H7 (cell line): ENCODE measurements at places on chromosomes 13 and 19. TPM values are rescaled to one million over a fixed set of nuclear protein-coding genes. Genes with fewer than 3 reads are reported as not detected.

GRCh38 chr19:12695997-12696365, 450 bp downstream of the FBXW9 start:
- DNase-seq = no peak

DNA sequence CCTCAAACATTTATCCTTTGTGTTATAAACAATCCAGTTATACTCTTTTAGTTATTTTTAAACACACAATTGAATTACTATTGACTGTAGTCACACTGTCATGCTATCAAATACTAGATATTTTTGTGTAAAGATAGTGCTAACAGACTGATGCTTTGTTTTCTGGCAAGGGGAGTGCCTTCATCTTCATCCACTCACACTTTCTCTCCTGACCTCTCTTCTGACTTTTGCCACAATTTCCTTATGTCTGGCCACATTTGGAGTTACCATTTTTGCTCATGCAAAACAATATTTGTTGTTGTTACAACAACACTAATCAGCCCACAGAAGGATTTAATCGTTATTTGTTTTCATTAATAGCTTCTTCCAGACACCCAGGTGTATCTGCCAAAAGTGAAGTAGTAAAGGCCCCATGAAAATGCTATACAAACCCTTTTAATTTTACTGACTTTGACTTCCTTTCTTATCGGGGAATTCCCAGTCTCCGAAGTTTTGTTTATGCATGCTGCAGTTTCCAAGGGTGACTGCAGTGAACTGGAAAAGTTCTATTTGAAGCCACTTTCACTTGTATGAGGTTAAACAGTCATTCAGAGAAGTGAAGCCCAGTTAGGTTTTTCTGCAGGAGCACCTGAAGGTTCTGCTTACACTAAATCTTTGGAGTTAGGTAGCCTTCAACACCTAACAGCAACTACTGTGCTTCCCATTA, 66.1 kb upstream of the FRY start:
- DNase-seq = no peak

DNA sequence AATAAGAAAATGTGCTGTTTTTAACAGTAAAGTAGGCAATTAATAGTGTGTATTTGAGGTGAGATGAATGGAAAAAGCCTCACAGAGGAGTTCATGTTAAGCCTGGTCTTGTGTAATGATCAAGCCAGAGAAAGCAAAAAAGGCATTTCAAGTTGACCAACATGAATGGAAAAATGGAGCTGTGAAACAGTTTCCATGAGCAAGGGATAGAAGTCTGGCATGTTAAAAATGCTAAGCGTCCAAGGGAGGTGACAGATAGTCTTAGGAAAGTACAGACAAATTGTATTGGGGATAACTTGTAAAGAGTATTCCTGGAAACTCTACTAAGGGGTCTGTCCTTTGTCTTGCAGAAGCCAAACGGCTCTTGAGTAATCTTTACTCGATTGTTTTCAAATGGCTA, 506.8 kb upstream of the ATXN8OS start:
- DNase-seq = no peak

GRCh38 chr13:49985129-49985528, 11.7 kb upstream of the TRIM13 start:
- DNase-seq = no peak

- DNase-seq = no peak
Measured at GRCh38 chr13:48626726-48627451, 26.8 kb upstream of the CYSLTR2 start.

DNA sequence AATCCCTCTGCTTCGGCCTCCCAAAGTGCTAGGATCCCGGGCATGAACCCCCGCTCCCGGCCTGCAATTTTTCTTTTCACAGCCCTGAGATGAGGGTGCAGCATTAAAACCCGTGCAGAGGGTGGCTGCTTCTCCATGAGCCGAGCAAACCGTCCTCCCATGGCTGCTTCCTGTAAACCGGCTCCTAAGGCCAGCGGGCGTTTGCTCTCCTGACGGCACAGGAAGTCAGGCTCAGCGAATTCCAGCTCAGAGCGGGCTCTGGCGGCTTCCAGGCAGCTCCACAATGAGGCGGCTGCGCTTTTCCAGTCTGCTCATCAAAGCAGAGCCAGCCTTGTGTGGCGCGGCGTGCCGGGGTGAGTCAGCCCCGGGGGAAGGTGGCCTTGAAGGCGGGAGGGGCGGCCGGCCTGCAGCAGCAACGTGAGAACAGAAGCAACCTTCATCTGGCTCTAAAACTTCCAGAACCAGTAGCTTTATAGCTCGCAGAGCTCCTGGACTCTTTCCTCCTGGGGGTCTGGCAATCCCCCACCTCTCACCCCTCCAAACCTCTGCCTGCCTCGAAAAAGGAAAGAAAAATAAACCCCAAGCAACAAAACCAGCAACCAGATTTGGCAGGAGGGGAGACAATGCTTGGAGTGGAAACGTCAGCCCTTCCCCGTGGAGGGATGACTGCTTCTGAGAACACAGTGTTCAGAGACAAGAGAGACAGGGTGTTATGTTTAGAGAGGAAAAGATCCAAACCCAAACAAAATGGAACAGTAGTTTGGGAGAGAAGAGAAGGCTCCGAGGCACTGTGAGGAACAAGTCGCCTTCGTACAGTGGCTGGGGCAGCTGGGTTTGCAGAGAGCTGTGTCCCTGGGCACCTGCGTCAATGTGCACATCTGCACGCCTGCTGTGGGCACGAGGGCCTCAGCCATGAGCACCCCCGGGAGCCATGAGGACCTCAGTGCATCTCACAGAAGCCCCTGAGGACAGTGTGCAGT, 67.8 kb downstream of the GADD45B start:
- DNase-seq = peak; percentile 88

DNA sequence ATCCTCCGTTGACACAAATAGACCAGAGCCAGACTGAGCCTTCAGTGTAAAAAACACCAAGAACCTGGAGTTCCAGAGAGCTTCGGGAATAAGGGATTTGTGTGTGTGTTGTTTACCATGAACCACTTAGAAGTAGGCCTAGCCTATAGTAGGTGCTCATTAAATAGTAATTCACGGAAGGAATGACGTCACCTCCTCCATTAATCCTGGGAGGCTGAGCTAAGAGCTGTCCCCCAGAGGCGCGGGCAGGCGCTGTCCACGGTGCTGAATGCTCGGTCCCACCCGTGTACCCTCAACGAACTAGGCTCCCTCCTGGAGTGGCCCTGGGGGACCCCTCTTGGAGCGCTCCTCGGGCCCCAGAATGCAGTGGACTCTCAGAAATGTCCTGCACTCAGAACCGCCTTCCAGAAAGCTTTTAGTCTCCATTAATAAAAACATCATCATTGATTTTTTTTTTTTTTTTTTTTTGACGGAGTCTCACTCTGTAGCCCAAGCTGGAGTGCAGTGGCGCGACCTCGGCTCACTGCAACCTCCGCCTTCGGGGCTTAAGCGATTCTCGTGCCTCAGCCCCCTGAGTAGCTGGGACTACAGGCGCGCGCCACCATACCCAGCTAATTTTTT, 6.5 kb downstream of the UNC13A start:
- DNase-seq = peak; percentile 92

The HMGB1 gene
- total RNA-seq = 507 and 508 TPM in 2 replicates

The NOVA2 gene
- total RNA-seq = 0.11 and 0.35 TPM in 2 replicates

DNA sequence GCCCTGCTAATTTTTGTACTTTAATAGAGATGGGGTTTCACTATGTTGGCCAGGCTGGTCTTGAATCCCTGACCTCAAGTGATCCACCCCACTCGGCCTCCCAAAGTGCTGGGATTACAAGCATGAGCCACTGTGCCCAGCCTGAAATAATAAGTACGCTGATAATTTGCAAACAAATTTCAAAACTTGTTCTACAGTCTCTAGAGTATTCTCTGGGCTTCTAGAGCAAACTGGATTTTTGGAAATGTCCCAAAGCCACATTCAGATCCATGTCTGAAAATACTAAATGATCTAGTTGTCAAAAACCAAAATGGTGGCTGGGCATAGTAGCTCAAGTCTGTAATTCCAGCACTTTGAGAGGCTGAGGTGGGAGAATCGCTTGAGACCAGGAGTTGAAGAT, 39.9 kb upstream of the PSPC1 start:
- no peak for DNase-seq

GRCh38 chr19:1671716-1672037, 19.3 kb upstream of the TCF3 start:
- no peak for DNase-seq

DNA sequence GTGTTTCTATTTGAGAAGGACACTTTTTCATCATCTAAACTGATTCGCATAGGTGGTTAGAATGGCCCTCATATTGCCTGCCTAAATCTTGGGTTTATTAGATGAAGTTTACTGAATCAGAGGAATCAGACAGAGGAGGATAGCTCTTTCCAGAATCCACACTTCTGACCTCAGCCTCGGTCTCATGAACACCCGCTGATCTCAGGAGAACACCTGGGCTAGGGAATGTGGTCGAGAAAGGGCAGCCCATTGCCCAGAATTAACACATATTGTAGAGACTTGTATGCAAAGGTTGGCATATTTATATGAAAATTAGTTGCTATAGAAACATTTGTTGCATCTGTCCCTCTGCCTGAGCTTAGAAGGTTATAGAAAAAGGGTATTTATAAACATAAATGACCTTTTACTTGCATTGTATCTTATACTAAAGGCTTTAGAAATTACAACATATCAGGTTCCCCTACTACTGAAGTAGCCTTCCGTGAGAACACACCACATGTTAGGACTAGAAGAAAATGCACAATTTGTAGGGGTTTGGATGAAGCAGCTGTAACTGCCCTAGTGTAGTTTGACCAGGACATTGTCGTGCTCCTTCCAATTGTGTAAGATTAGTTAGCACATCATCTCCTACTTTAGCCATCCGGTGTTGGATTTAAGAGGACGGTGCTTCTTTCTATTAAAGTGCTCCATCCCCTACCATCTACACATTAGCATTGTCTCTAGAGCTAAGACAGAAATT, 103.8 kb downstream of the TNFRSF19 start:
- peak; percentile 20 for DNase-seq

DNA sequence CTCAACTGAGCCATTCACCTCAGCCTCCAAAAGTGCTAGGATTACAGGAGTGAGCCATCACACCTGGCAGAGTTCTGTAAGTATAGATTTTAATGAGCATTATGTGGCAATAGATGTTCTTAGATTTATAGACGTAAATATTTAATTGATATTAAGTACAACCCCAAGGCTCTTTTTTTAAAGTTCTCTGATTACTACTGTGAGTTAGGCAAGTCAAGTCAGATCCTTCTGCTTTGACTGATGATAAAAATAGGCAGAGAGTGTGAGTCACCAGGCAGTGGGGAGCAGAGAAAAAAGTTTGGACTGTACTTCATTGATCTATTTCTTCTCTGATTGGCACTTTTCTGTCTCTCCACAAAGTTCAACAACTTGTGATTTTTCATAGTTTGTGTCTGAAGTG, 1379.9 kb downstream of the UQCRFS1 start:
- DNase-seq = no peak

- DNase-seq = no peak
Measured at GRCh38 chr13:51282322-51282721, 57.2 kb upstream of the SERPINE3 start.

The CDX2 gene
- 0.04 TPM in 1 of 2 replicates, not detected in the other for total RNA-seq

- DNase-seq = no peak
Measured at GRCh38 chr19:11044431-11044830, 44.8 kb upstream of the LDLR start.

The NLRP5 gene
- not detected in 2 replicates for total RNA-seq

- DNase-seq = no peak
Measured at GRCh38 chr13:78410164-78410563, 193.2 kb downstream of the POU4F1 start.

DNA sequence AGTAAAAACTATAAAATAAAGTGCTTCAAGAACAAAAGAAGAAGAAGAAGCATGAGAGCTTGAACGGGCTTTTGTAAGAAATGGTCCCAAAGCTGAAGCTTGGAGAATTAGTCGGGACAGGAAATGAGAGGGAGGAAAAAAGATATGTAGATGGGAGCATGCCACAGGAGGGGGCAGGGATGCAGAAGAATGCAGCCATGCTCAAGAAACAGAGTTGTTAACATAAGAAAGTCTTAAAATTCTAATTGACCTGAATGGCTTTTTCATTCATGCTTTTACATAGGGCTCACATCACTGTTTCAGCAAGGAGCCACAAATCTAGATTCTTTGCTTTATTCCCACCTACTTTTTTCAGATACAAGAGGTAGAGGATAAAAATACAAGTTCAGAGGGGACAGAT, 27.7 kb upstream of the NBEA start:
- peak; percentile 40 for DNase-seq

- no peak for DNase-seq
Measured at GRCh38 chr13:44219577-44220548, 153.8 kb upstream of the SERP2 start.

DNA sequence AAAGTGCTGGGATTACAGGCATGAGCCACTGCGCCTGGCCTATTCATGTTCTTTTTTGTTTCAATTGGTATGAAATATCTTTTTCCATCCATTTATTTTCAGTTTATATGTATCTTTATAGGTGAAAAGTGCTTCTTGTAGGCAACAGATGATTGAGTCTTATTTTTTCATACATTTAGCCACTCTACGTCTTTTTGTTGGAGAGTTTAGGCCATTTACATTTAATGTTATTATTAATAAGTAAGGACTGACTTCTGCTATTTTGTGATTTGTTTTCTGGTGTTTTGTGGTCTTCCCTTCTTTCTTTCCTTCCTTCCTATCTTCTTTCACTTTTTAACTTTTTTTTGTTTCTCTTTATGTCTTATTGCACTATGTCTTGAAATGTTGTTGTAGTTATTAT, 16.7 kb upstream of the KBTBD7 start:
- no peak for DNase-seq
